ENCODE measurements at places on chromosomes 7 and 10.

DNA sequence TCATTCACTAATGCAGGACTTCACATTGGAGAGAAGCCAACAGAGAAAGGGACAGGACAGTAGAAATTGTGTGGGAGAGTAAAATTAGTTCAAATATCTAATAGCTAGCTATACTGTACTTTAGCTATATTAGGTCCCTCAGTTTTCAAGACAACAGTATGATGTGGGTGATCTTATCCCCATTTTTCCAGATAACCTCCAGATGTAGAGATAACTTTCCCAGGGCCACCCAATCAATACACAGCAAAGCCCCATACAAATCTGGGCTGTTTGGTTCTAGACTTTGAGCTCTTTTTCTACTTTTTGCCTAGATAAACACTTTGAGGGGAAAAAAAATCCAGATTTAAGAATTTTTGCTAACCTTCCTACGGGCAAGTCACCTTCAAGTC, 482 bp upstream of the CLDN12 start:
- DNase-seq: no peak

DNA sequence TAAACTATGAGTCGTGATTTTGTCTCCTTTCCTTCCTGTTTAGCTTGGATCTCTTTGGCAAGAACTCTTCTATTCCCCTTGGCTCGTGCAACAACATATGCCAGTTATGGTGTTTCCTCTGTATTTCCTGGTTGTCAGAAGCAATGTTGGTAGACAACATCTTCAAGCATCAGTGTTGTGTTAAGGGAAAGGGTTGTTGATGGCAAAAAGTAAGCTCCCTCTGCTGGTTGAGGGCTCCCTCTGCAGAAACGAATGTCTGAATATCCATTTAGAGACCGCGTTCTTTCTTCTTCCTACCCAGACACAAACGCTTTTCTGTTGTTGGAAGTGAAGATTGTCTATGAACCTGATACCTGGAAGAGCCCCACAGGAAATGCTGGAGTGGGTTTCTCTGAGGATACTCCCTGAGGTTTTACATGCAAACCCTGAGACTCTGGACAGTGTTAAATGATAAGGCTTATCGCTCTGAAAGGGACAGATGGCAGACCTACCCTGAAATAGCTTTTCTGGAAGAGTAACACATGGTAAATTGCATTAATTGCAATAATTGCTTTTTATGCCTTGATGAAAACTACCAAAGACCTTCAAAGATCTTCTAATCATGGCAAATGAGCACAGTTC, 23.5 kb upstream of the C1QL3 start:
- peak; percentile 16 for DNase-seq

DNA sequence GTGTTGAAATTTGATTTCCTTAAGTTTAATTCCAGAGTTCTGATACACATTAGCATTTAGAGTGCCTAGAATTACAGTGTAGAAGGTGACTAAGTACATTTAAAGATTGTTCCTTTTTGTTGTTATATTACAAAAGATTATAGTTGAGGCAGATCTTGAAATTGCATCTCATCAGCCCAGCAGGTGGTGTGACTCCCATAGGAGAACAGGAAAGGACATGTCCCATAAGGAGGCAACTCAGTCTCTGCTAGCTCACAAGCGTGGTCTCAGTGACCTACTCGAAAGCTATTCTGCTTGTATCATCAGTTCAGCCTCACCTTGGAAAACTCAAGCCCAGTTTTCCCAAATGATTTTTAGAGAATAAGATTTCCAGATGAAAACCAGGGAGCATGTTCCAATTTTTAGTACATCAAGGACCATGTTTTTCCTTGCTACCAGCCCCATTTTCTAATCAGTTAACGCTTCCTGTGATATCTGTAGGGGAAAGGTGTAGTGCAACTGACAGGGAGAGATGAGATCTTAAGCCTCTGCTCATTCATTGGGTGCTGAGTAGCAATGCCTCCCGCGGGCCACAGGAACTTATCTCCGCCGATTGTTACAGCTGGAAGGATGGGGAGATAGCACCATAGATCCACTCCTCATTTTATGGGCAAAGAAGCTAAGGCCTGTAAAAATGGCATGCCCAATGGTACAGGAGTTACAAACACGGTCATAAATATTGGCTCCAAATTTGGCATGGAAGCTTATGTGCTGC, 1.1 kb upstream of the GNAI1 start:
- DNase-seq: no peak

DNA sequence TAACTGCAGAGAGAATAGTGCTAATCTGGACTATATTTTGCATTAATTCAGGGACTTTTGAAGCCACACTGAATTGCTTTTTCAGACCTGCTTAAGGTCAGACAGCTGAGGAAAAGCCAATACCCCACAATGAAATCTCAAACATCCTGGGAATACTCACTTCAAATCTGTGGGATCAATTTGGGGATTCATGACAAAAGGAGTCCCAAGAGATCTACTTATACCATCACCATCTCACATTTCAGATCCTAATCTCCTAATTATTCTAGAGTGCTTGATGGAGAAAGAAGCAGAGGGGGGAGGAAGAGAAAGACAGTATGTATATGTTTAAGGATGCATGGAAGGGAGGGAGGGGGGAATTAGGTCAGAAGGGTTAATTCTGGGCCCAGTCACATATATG, 202.2 kb downstream of the CACNA2D1 start:
- no peak for DNase-seq

- no peak for DNase-seq
These were observed 420.9 kb upstream of the MGMT start for GRCh38 chr10:129046065-129046681.

GRCh38 chr7:85217085-85217484, 30.2 kb upstream of the SEMA3D start:
- DNase-seq: no peak

DNA sequence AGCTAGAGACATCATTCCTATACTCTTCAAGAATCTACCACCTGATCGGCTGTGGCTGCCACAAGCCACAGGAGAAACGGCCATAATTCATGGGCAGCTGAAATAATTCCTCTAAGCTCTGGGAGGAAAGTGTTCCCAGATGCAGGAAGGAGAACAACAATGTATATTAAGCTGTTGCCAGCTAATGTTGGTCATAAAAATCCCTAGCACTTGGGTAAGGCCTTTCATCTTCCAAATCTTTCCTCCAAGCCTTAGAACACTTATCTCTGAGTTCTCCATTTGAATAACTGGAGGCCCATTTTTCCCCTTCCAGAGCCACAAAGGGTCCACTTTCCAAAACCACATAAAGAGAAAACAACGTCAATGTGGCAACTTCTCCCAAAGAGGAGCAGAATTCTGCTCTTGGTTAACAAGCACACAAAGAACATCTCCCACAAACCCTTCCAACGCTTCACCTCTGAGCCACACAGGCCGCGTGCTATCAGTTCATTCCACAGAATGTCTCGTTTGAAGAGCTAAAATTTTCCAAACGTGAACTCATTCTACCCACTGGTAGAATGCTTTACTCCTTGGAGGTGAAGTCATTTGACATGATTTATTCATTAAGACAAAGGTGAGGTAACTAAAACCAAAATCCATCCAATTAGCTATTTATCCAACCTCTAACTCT, 11.2 kb downstream of the KCNMA1 start:
- DNase-seq: no peak

DNA sequence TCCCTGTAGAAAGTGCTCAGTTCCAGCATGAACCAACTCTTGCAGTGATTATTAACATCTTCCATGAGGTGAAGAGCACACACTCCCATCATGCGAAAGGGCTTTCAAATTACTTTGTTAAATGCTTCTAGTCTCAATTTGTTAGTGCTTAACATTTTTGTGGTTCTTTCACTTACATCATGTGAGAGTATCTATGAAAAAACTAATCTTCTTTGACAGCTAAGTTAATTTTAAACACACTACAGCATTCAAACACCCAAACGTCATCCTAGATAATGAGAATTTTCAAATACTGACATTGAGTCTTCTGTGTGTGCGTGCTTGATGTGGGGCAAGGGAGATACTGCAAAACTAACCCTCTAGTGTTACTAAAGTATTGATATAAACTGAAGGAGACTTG, 84.8 kb downstream of the ETV1 start:
- DNase-seq: no peak

DNA sequence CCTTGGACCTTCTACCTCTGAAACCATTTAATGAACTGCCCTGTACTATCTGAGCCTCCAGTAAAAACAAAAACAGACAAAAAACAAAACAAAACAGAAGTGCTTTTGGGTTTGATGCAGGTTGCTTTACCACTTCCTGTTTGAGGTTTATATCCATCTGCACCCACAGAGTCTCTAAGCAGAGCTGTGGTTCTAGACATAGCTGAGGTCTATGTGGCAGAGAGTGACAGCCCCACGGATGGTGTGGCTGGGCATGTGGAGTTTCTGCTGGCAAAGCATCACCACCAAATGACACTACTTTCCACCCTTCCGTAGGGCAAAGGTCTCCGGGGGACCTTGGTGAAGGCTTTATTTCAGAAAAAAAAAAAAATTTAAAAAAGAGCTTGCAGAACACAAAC, 754.2 kb downstream of the GRID1 start:
- no peak for DNase-seq

- DNase-seq: no peak
These were observed 131.0 kb upstream of the PALS2 start for GRCh38 chr7:24442170-24442777.

GRCh38 chr10:133336118-133336576, 549 bp downstream of the CALY start:
- no peak for DNase-seq

DNA sequence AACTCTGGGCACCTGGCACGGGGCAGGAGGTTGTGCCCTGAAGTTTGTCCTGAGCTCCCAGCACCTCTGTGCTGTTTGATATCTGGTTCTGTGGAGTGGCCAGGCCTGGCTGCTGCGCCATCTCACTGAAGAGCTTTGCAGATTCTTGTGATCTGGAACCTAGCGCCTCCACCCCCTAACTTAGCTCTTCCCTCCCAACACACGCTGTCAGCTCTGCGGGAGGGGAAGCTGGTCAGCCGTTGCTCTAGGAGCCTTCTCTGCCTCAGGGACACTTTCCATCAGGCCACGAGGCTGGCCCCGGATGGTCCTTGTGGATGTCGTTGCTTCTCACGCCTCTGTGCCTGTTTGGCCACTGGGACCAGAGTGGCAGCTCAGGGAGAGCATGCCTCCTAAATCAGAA, 213.2 kb downstream of the CCDC3 start:
- DNase-seq: no peak

GRCh38 chr7:82414389-82414788, 29.2 kb downstream of the CACNA2D1 start:
- no peak for DNase-seq

- DNase-seq: no peak
These were observed at the start of the genes GPC2 and STAG3 for GRCh38 chr7:100177045-100178001. Gene GPC2, minus strand, starts transcription at chr7:100177381. Its CDS starts 182 bp downstream, at chr7:100177199. Gene STAG3, plus strand, starts transcription at chr7:100177918. Its CDS starts 2,639 bp downstream, at chr7:100180557.

- DNase-seq: no peak
These were observed 81.8 kb downstream of the TNS3 start for GRCh38 chr7:47500103-47500563.

GRCh38 chr7:47482013-47482875, 99.7 kb downstream of the TNS3 start:
- no peak for DNase-seq

GRCh38 chr10:34528320-34528719, 286.8 kb downstream of the PARD3 start:
- no peak for DNase-seq

DNA sequence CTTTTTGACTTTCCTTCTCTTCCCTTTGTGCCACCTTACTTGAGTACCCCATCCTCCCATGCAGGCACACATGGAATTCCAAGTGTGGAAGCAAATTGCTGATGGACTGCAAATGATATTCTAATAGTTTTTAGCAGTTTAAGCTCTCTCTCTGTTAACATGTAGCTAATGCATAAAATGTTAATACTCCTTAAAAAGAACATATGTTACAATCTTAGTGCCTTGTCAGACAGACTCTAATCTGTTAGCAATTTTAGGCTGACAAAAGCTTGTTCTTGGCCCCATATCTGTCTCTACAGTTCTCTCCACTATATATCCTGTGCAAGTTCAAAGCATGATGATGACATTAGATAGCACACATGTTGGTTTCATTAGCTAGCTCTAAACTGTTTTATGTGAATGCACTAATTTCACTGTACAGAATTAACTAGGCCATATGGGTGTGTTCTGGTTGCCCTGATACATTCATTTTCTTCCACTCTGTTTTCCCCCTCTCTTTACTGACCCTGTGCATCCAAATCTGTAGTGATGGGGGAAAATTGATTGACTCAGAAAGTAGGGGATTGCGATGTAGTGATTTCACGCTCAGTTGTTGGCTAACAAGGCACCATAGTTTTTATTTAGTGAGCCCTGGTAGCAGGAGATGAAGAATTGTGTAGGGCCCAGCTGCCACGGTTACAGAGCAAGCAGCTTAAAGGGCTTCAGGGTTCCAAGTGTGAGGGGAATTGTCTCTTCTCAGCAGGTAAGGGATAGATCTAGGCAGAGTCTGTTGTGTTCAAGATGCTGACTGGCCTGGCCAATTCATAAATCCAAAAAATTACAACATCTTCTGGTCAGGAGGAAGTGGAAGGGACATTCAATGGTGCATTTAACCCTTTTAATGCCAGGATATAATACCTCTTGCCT, 114.6 kb upstream of the FZD1 start:
- no peak for DNase-seq

DNA sequence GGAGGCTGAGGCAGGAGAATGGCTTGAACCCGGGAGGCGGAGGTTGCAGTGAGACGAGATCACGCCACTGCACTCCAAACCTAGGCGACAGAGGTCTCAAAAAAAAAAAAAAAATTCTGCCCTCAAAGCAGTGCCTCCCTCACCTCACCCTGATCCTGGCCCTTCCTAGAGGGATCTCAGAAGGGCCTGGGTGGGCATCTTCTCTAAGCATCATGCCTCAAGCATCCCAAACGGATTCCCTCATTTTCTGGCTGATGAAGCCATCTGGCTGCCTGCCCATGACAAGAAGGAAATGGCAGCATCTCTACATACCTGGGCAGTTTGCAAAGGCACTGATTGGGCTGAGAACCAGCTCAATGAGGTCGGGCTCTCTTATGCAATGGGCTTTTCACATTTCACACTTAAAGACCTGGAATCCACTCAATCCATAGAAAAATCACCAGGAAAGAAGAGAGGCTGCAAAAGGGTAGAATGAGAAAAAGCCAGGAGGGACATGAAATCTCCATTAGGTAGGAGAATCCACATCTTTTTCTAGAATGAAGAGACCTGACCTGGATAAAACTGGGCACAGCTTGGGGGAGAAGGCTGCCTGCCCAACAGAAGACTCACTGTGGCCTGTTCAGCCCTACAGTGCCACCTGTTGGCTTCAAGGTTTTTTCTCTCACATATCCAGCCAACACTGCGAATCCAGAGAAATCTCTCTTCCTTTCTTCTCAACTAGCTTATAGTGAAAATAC, 48.1 kb downstream of the PDLIM1 start:
- no peak for DNase-seq

- no peak for DNase-seq
These were observed at the start of gene CYP26C1 for GRCh38 chr10:93059975-93060886. Gene CYP26C1, plus strand, starts transcription at chr10:93060798. Its CDS starts 466 bp downstream, at chr10:93061264.

DNA sequence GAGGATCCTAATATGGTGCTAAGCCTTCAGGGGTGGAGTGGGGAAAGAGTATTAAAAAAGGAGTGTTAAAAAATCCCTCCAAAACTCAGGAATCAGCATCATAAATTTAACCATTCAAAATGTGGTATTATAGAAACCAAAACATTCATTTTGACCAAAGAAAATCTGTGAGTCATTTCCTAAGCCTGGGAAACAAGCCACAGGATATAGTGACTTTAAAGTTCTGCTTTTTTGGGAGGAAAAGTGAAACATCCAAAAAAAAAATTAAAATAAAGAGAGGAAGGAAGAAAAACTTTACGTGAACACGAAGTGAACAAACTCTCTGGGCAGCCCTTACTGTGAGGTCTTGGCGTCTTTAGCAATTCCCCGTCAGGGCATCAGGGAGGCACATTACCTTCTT, 74.0 kb upstream of the GSDME start:
- DNase-seq: no peak
